ENCODE measurements at places on chromosomes 7 and 10.

- peak; percentile 68 for DNase-seq
These were observed 56.7 kb downstream of the MKI67 start for GRCh38 chr10:128069351-128070051.

DNA sequence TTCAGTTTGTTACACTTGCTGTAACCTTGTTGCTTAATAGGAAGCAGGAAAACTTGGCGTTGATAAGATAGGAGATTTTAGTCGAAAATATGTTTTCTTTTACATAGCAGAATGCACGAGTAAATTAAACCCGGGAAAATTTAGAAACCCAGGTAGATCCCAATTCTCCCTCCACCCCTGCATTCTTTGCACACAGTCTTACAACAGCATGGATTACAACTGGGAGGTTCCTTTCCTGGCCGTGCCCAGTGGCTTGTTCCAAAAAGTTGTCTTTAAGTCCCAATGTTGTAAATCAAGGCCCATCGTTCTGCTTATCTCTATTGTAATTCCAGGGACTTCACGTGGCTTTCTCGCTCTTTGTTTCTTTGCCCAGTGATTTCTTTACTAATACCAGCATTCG, 1.1 kb upstream of the DPY19L1 start:
- no peak for DNase-seq

GRCh38 chr7:1478480-1478879, 19.2 kb upstream of the MICALL2 start:
- DNase-seq = no peak

DNA sequence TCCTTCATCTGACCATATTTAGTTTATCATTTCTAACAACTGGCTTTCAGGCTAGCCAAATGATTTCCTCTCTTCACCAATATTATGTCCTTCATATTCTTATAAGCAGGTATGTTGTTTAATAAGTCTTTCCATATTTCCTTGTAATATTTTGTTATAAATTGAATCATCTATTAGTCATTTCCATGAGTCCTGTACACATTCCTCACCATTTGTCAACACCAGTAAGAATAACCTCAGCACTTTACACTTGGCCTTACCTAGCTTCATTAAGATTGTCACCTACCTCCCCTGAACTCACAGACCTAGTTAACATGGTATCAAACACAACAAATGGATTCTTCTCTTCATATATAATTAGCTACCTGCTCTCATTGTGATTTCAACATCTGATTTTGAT, 282.3 kb downstream of the SEMA3D start:
- no peak for DNase-seq

DNA sequence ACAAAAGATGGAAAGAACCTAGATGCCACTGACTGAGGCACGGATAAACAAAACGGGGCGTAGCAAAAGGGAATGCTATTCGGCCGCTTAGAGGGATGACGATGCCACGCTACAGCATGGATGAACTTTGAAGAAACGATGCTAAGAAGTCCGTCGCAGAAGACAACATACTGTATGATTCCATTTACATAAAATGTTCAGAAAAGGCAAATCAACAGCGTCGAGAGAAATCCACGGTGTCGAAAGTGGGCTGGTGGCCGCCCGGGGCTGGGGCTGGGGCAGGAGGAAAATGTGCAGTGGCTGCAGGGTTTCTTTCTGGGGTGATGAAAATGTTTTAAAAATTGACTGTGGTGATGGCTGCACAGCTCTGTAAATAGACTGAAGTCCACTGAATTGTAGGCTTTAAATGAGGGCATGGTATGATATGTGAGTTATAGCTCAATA, 24.1 kb downstream of the GNA12 start:
- no peak for DNase-seq

DNA sequence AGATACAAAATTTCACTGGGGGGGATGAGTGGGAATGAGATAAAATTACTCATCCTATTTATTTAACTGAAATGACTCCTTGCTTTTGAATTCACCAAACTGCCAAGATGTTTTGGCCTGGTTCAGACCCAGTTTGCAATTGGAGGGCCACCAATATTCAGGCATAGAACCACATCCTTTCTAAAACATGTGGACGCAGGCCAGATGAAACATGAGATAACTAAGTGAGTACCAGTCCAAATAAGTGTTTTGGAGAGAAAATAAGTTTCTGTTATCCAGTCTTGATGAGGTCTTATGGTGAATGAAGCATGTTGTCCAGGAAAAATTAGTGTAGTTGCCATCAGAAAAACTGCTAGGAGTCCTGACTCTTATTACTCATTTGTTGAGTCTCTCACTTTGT, 36.3 kb upstream of the PDK4 start:
- no peak for DNase-seq

DNA sequence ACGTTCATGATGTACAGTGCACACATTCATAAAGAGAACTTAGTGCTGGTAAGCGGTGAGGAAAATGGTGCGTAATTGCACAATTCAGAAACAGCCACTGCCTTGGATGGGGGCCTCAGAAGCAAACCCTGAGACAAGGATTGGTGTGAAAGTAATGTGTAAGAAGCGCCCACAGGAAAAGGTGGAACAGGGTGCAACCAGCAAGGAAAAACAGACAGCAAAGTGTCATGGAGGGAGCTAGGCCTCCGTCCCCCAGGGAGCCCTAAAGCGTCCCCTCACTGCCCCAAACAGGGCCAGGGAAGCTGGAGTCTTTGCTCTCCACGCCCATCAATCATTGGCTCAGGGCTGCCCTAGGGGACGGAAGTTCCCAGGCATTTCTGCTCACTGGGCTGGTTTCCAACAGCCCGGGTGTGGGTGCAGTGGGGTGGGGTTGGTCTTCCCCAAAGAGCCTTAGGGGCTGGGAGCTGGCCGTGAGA, 9.6 kb upstream of the C10orf105 start:
- DNase-seq = no peak

- DNase-seq = no peak
These were observed 83.6 kb downstream of the LARP4B start for GRCh38 chr10:847868-848267.

DNA sequence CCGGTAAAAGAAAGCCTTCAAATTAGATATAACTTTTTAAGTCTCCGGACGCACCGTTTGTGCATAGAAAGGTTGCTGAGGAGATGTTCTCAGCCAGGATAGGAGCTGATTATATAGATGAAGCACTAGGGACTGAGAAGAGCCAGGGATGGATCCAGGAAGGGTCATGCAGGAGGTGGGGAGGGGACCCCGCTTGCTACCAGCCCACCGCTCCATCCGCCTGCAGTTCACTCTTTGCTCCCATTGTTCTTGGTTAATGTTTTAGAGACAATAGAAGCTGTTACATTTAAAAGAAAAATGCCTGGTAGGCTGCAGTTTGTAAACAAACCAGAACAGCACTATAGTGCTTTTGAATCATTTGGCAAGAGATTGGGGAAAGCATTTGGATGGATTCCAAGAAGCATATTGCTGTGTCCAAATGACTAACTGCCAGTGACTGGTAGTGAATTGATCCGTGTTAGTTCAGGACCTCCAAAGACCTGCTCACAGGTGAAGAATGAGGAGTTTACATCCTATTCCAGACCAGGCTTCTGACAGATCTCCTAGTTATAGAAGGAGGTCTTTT, 175.9 kb upstream of the TAC1 start:
- no peak for DNase-seq

All from occipital lobe (tissue), 3 donors.